Lung (tissue), 17 donors: ENCODE measurements at places on chromosomes 4 and X.

- peak; percentile 78 for DNase-seq
Observed at GRCh38 chr4:41426539-41426938, 111.4 kb upstream of the LIMCH1 start.

DNA sequence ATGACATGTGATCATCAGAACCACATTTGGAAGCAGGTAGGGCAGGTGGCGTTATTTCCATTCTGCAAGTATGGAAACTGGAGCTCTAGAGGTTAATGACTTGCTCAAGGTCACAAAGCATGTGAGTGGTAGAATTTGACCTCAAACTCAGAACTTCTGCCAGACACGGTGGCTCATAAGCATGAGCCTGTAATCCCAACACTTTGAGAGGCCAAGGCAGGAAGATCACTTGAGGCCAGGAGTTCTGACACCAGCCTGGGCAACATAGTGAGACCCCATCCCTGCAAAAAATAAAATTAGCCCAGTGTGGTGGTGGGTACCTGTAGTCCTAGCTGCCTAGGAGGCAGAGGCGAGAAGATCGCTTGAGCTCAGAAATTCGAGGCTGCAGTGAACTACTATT, 139.2 kb downstream of the PALLD start:
- no peak for DNase-seq

DNA sequence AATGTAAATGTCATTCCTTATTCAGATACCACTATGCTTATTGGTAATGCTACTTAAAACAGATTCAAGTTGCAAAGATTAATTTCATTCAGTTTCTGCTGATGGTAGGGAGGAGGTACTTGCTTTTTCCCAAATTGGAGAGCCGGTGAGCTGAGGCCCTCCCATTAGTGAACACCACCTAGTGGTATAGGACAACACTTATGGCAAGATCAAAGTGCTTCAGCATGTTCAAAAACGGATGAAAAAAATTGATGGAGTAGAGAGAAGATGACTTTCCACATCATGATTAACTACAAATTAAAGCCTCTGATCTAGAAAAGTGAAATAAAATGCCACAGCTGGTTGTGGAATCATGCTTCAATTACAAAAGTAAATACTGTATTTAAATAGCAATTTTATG, 112.9 kb downstream of the MBNL3 start:
- no peak for DNase-seq

GRCh38 chrX:12379671-12380070, 241.4 kb downstream of the FRMPD4 start:
- DNase-seq: no peak

DNA sequence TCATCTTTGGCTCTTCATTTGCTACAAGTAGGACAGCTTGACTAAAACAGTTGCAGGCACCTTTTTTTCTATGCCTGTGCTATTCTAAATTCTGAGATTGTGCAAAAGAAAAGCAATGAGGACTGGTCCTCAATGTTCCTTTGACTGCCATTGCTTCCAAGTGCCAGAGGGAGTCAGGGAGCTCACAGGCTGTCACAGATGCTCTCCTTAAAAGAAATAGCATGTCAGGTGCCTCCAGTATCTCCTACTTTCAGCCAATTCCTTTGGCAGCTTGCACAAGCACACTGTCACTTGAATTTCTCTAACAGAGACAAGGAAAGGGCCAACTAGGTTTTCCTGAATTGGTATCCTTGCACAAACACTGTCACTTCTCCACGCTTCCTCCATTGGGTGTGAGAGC, 228.2 kb downstream of the ADGRA3 start:
- DNase-seq: no peak

- peak; percentile 27 for DNase-seq
Observed at GRCh38 chr4:73904491-73904890, 35.3 kb downstream of the CXCL1 start.

- DNase-seq: no peak
Observed at GRCh38 chr4:47831026-47831679, 6.7 kb downstream of the CORIN start.

- peak; percentile 53 for DNase-seq
Observed at GRCh38 chrX:119654112-119654531, 38.8 kb downstream of the SEPTIN6 start.

DNA sequence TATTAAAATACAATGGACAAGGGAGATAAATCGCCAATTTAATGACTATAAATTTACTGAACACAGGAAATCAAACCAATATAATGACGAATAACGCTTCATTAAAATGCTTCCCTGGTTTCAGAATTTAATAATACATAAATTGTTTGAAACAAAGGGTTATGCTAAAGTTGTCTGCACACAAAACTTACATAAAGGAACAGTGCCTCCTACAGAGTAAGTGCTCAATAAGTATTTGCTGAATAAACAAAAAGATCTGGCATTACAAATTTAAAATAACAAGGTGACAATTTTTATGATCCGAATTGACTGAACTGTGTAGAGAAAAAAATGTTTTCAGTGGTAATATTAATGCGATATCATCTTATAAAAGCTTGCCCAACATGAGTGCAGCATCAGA, 69.6 kb downstream of the NOCT start:
- DNase-seq: peak; percentile 62

DNA sequence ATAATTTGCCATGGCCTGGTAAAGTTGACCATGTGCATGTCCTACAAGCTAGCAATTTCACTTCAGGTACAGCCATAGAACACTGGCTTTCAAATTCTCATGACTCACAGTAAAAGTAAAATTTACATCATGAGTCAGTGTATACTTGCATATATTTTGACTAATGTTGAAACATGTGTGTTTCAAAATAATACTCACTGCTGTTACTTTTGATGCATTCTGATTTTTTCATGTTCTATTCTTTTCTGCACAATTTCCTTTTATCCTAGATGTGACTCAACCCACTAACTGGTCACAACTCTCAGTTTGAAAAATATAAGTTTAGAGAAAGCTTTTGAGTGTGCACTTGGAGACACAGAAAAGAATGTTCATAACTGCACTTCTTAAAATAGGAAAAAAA, 365.7 kb downstream of the FGF13 start:
- no peak for DNase-seq

GRCh38 chr4:56701161-56701480, 20.0 kb upstream of the HOPX start:
- DNase-seq: no peak
